ENCODE measurements at places on chromosomes 16 and 17.

GRCh38 chr17:51354936-51355335, 94.6 kb downstream of the UTP18 start:
- no peak for DNase-seq

DNA sequence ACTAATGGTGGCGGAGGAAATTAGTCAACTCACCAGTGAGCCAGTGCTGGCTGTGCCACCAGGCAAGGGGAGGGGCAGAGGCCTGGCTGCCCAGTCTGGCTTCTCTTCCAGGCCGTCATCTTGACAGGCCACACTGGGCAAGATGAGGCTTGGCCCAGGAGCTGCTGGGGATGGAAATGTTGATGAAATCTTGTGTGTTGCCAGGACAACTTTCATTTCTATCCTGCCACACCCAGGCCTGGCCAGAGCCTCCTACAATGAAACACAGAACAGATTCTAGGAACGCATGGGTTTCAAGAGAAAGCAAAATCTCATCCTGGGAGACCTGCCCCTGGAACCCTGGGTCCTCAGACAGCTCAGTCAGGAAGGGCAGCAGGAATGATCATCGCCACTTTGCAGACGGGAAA, 9.3 kb downstream of the HEXIM2 start:
- DNase-seq, result peak; percentile 80

DNA sequence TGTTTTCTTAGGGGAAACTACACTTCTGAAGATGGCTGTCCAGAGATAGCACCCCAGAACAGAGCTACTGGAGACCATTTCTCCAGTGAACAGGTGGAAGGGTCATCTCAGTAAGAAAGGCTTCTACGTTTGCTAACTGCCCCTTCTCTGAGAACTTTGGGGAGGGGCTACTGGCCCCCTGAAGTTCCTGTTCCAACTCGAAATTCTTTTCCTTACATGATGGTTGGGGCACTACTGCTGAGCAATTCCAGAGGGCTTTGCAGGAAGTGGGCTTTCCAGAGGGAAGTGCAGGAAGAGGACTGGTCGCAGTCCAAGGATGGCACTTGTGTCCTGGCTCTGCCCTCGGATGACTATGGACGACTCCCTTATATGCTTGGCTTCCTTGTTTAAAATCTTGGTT, 31.2 kb downstream of the TOM1L2 start:
- no peak for DNase-seq

DNA sequence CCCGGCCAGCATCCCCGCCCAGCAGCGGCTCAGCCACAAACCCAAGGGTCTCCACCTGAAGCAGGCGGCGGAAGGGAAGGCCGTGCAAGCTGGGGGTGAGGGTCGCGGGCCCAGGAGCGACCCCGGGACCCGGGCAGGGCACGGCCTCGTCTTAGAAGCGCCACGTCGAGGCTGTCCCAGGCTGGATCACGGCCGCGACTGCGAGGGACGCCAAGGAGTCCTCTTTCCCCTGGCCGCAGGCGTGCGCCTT, 538 bp upstream of the CCNF start:
- DNase-seq, result no peak

DNA sequence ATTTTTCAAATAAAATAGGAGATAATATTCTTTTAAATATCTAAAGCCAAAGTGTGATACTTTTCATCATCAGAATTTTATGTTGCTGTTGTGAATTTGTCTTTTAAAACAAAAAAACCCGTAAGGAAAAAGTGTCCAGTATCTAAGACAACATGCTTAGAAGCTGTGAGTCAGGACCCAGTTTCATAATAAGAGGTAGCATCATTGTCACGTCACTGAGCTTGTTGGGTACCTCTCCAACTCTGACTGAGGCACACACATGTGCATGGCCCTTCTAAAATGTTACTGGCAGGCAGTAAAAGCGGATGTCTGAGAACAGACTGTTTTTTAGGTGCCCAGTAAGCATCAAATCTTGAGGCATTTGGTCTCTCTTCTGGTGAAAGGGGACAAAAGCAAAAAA, 2.5 kb downstream of the CIAPIN1 start:
- peak; percentile 51 for DNase-seq

GRCh38 chr16:71423865-71424264, 18.0 kb downstream of the TLE7 start:
- DNase-seq, result no peak

DNA sequence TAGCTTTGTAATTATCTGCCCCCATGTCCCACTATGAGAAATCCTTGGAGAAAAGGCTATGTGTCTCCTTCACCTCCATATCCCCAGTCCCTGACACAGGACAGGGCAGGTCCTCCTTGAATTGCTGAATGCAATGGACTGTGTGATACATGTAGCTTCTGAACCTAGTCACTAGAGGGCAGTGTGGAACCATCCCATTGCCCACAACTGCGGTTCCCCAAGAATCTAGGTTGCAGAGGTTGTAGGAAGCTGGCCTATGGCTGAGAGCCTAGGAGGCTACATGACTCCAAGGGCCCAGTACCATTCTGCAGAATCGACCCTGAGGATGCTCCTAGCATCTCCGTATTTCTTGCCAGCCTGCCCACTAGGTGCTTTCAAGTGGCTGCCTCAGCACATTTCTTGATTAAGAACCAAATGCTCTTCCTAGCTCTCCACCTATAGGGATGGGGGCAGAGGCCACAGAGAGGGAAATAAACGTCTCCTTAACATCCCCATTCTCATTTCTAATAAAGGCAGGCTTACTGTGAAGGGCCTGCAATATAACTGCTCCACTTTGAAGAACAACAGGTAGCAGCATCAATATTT, 394.0 kb downstream of the CA10 start:
- DNase-seq, result peak; percentile 25

- no peak for DNase-seq
Measured at GRCh38 chr17:2563061-2563460, 30.4 kb upstream of the PAFAH1B1 start.

- no peak for DNase-seq
Measured at GRCh38 chr16:46884513-46885293, 541 bp downstream of the GPT2 start.

DNA sequence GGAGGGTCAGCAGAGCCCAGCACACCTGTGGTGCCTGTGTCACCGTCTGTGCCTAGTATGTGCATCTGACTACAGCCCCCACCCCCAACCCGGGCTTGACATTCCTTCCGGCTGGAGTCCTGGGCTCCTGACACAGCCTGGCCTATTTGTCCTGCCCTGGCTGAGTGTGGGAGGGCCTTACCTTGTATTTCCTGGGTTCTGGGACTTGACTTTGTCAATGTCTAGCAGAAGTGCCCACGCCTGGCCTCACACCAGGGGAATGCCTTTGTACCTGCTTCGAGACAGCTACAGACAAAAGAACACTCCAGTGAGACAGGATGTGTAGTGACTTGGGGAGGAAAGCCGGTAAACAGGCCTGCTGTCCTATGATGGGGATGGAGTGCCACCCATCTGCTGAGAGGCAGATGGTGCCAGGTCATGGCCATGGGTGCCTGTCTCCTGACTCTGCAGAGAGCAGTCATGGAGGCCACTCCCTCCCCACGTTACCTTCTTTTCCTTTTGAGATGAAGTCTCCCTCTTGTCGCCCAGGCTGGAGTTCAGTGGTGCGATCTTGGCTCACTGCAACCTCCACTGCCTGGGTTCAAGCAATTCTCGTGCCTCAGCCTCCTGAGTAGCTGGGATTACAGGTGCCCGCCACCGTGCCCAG, 42.8 kb downstream of the TNFRSF13B start:
- no peak for DNase-seq

DNA sequence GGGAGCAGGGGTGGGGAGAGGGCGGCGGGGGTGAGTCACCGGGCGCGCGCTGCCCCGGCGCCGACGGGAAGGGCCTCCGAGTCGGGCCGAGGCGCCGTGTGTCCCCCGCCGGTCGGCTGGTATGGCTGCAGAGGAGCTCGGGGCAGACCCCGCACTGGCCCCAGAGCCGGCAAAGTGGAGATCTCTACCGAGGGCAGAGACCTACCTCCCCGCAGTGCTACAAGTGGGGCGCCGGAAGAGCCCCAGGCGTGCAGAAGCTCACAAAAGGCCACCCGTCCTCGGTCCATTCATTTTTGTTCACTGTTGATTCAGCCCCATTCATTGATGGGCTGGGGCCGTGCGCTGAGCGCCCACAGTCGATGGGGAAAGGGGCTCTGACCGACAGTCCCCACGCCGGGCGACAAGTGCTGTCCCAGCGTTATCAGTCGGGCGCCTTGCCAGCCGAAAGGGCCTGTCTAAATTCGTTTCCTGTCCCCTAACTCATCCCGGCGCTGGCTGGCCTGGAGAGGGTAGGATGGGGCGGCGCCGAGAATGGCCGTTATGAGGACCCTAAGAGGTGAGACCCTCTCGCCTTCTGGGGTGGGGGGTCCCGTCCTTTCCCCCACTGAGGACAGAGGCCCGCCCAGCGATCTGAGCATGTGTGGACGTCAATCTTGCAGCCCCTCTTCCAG, 709 bp upstream of the ENO3 start:
- no peak for DNase-seq

DNA sequence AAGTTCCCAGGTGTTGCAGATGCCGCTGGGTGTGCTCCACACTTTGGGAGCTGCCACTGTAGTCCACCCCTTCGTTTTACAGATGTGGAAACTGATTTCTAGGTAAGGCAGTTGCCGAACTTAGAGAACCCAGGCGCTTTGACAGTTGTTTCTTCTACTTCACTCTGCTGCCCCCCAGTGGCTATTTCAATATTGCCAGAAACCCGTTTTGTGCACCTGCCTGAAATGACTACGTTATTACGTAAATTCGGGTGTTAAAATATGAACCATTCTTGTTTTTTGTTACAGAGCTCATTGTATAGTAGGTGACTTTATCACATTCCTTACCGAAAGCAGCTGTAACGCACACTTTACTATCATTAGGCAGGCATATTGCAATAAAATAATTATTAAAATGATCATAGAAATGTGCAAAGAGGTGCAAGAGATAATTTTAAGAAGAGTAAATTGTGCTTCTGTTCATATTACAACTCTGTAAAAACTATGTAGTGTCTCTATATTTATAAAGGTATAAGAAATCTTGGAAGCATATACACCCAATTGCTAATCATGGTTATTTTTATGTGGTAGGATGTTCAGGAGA, 44.9 kb downstream of the OTOA start:
- DNase-seq, result peak; percentile 17

All from AG09309 (cell line).